ENCODE measurements at places on chromosomes 5 and 9.
A peak's percentile ranks its signal among the peaks of the same experiment; 100 is the strongest.

GRCh38 chr9:23342291-23342690, 483.7 kb downstream of the ELAVL2 start:
- no peak for DNase-seq

DNA sequence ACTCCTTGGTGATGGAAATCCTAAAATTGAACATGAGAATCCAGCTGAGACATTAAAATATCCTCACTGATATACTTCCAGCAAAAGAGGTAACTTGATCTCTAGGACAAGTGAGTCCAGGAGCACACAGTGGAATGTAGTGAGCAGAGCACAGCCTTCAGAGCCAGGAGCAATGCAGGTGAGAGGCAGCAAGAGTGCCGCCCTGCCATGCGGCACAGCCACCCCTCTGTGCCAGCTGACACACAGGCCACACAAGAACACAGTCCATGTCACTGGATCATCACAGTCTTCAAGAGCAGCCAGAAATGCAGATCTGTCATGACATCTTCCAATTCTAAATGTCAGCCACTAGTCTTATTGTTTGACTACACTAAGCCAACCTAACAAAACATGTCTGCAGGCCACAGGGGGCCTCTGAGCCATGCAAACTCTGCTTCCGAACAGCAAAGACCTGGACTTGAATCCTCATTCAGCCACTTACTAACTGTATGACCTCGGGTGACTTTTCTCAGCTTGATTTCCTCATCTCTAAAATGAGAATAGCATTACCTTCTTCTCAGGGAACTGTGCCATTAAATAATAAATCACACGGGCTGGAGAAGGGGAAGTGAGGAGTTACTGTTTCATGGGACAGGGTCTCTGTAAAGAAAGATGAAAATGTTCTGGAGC, 47.0 kb downstream of the CCDC125 start:
- no peak for DNase-seq

- DNase-seq: no peak
Observed at GRCh38 chr5:56095579-56096102, 100.9 kb upstream of the IL6ST start.

GRCh38 chr5:41338136-41338675, 124.9 kb upstream of the C6 start:
- no peak for DNase-seq

DNA sequence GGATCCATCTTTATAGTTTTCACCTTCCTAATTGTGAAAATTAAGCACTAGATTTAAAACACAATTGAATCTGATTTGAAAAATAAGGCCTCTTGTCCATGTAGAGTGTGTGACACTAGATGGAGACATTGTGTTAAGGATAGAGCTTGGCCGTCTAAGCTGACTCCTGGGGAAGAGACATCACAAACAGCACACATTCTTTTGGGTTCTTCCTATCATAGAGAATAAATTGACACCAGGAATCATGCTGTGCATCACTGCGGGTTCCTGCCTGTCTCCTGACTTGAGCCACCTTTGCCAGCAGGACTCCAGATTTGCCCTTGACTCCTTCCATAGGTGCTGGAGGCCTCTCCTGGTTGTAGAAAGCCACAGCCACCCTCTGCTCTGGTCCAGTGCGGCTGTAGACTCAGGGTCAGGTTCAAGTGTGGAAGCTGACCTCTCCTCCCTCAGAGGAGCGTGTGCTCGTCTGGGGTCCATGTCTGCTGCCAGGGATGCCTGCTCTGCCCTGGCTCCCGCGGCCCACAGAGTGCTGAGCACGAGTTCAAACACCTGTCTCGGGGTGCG, 11.2 kb downstream of the ROPN1L start:
- DNase-seq: peak; percentile 79

GRCh38 chr5:3729631-3730030, 134.0 kb downstream of the IRX1 start:
- DNase-seq: no peak

GRCh38 chr9:88782931-88783710, 208.1 kb upstream of the S1PR3 start:
- no peak for DNase-seq

Measured in RWPE1 (cell line).